ENCODE measurements at places on chromosomes 5 and 9. TPM values are rescaled to one million over a fixed set of nuclear protein-coding genes. Genes with fewer than 3 reads are reported as not detected.

The TRPM3 gene
- 0.32 TPM for total RNA-seq

The GFRA3 gene
- not detected for total RNA-seq

The SLCO6A1 gene
- total RNA-seq = not detected

The LHX3 gene
- not detected for total RNA-seq

The SPATA9 gene
- total RNA-seq = 0.47 TPM

The MLANA gene
- not detected for total RNA-seq

The HEMGN gene
- not detected for total RNA-seq

The AFF4 gene
- 18.5 TPM for total RNA-seq

The GARNL3 gene
- total RNA-seq = 0.63 TPM

The ENTREP1 gene
- under 0.01 TPM for total RNA-seq

The CAAP1 gene
- 10.4 TPM for total RNA-seq

The CENPH gene
- 2.1 TPM for total RNA-seq

The MEIKIN gene
- total RNA-seq = not detected

The PHPT1 gene
- 292 TPM for total RNA-seq

The C1QTNF3 gene
- total RNA-seq = 1.1 TPM

The SHOC1 gene
- total RNA-seq = not detected

The ARHGAP26 gene
- 10.9 TPM for total RNA-seq

The ECM2 gene
- 7.2 TPM for total RNA-seq

The CDKN2B gene
- total RNA-seq = 10.4 TPM

The C9orf152 gene
- total RNA-seq = not detected

The SLC34A3 gene
- total RNA-seq = not detected

The LRRC8A gene
- 27.0 TPM for total RNA-seq

The PCDHGB3 gene
- 5.1 TPM for total RNA-seq

The FOXD4L6 gene
- total RNA-seq = not detected

The FGD3 gene
- total RNA-seq = not detected

The PCDHGA5 gene
- 1.6 TPM for total RNA-seq

The ARID3C gene
- not detected for total RNA-seq

The RGS7BP gene
- not detected for total RNA-seq

The SPATA31A3 gene
- total RNA-seq = not detected

The SMC2 gene
- total RNA-seq = 9.6 TPM

The NR5A1 gene
- total RNA-seq = not detected

The DPM2 gene
- 9.6 TPM for total RNA-seq

The PDE6A gene
- not detected for total RNA-seq

The RANBP3L gene
- under 0.01 TPM for total RNA-seq

The PAPPA gene
- 23.4 TPM for total RNA-seq

The SPATA31D4 gene
- total RNA-seq = not detected

The DPH7 gene
- 15.4 TPM for total RNA-seq

The TYRP1 gene
- not detected for total RNA-seq

The TNFSF8 gene
- not detected for total RNA-seq

The INSL4 gene
- total RNA-seq = not detected

The MACIR gene
- total RNA-seq = 5.8 TPM

The CCDC152 gene
- 0.09 TPM for total RNA-seq

Data from bronchial smooth muscle cell (primary cell).